ENCODE measurements at places on chromosomes 3 and 15.

DNA sequence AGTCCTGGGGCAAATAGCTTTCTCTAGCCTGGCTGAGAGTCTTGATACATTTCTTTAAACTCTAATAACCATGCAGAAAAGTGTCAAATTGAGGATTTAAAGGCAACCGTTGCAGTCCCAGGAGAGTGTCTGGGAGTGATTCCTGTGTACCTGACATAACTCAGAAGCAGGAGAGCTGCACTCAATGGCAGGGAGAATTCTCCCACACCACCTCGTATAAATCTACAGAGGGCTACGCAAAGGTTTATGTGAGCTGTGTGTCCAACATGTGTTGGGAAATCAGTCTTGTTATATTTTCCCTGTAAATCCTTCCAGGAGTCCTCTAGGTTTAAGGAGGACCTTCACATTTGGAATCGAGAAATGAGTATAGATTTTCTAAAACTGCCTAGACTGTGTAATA is 192.6 kb downstream of the WDR72 start:
- DNase-seq, result no peak

- DNase-seq, result no peak
Observed at GRCh38 chr3:4060064-4060463, 243.1 kb upstream of the SETMAR start.

GRCh38 chr3:183074881-183075280 is 24.4 kb downstream of the MCCC1 start:
- no peak for DNase-seq

DNA sequence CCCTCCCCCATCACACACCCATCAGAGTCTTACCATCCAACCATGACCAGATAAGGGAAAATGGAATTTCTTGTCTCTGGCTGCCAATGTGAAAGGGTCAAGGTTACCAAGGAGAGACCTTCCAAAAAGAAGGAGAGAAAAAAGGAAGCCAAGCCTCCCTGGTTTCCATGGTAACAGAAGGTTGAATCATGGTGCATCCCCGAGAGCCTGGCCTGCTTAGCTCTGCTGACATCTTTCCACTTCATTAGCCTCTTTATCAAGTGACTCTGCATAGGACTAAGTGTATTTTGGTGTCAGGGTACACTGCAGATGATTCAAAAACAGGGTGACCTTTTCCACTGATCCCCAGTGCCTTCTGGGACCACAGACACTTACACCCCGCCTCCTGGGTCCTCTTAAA is 225.7 kb upstream of the PPP2R3A start:
- DNase-seq, result no peak

DNA sequence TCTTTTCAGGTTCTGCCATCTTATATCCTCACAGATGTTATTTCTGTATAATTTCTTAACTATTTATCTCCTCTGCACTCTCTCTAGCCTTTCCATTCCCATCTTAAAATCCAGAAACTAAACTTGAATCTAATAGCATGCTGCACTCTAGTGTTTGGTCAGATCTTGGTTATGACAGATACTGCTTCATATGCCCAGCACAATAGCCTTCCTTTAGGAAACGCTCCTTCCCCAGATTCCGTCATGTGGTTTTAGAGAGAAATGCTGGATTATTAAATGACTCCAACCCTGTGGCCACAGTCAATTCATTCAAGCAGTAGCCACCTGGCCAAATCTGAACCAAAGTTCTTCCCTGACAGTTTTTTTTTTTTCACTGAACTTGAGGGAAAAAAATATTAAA is 19.4 kb downstream of the RASGRP1 start:
- DNase-seq, result no peak

GRCh38 chr3:62135741-62136140 is 237.6 kb downstream of the FEZF2 start:
- no peak for DNase-seq
